A549 treated with Hydrocortisone at 1 μM for 4 hours (cell line): ENCODE measurements at places on chromosomes 12 and 14. TPM values are rescaled to one million over a fixed set of nuclear protein-coding genes. Genes with fewer than 3 reads are reported as not detected.

GLI1 gene
- 4.5 to 6.2 TPM (median 5.6 TPM) in 5 replicates for total RNA-seq

C12orf56 gene
- 0.03 to 0.05 TPM in 2 of 5 replicates, not detected in the others for total RNA-seq

TAS2R50 gene
- total RNA-seq = not detected in 5 replicates

CPM gene
- total RNA-seq = 5.5 to 7.4 TPM (median 5.7 TPM) in 5 replicates

NUP107 gene
- total RNA-seq = 54.9 to 80.9 TPM (median 63.4 TPM) in 5 replicates

TMPRSS12 gene
- not detected in 5 replicates for total RNA-seq

APAF1 gene
- 10.0 to 15.5 TPM (median 13.6 TPM) in 5 replicates for total RNA-seq

SFSWAP gene
- 23.3 to 31.0 TPM (median 28.6 TPM) in 5 replicates for total RNA-seq

CLEC2A gene
- not detected in 5 replicates for total RNA-seq

TTC9 gene
- 2.8 to 3.5 TPM (median 3.3 TPM) in 5 replicates for total RNA-seq

LRRC9 gene
- not detected in 5 replicates for total RNA-seq

MED13L gene
- 21.1 to 40.5 TPM (median 27.4 TPM) in 5 replicates for total RNA-seq

PAH gene
- 0.12 to 0.14 TPM in 2 of 5 replicates, not detected in the others for total RNA-seq

IL22 gene
- total RNA-seq = not detected in 5 replicates

TAS2R19 gene
- total RNA-seq = 0.13 to 0.17 TPM (median 0.14 TPM) in 3 of 5 replicates, not detected in the others

MMP17 gene
- 9.4 to 11.0 TPM (median 10.3 TPM) in 5 replicates for total RNA-seq

YLPM1 gene
- total RNA-seq = 31.9 to 50.3 TPM (median 35.0 TPM) in 5 replicates

TRIM9 gene
- 12.1 to 14.2 TPM (median 13.5 TPM) in 5 replicates for total RNA-seq

TAS2R20 gene
- 0.07 to 0.20 TPM (median 0.14 TPM) in 3 of 5 replicates, not detected in the others for total RNA-seq

EML1 gene
- total RNA-seq = 28.1 to 41.4 TPM (median 33.6 TPM) in 5 replicates

JPH4 gene
- total RNA-seq = 0.06 to 0.10 TPM (median 0.08 TPM) in 5 replicates

KLRK1 gene
- total RNA-seq = 0.08 TPM in 1 of 5 replicates, not detected in the others

CCDC196 gene
- not detected in 5 replicates for total RNA-seq

VDR gene
- total RNA-seq = 2.5 to 3.4 TPM (median 3.0 TPM) in 5 replicates

CDKN3 gene
- 62.9 to 79.3 TPM (median 76.5 TPM) in 5 replicates for total RNA-seq

TBX3 gene
- 51.1 to 54.3 TPM (median 53.3 TPM) in 5 replicates for total RNA-seq

TMEM121 gene
- 4.6 to 9.5 TPM (median 8.0 TPM) in 5 replicates for total RNA-seq

DDX55 gene
- total RNA-seq = 29.2 to 33.1 TPM (median 30.0 TPM) in 5 replicates

P3H3 gene
- total RNA-seq = 23.9 to 29.0 TPM (median 26.3 TPM) in 5 replicates

CLEC4D gene
- not detected in 5 replicates for total RNA-seq

MYO1H gene
- total RNA-seq = not detected in 5 replicates

KRT81 gene
- 3,045 to 4,083 TPM (median 3,944 TPM) in 5 replicates for total RNA-seq

BLTP3B gene
- 8.4 to 15.3 TPM (median 12.0 TPM) in 5 replicates for total RNA-seq

ASCL1 gene
- 0.03 TPM in 1 of 5 replicates, not detected in the others for total RNA-seq

KCNMB4 gene
- 0.16 to 0.45 TPM (median 0.30 TPM) in 5 replicates for total RNA-seq

GPX2 gene
- total RNA-seq = 152 to 304 TPM (median 192 TPM) in 5 replicates

KRT75 gene
- 0.07 to 0.18 TPM (median 0.09 TPM) in 5 replicates for total RNA-seq

KLHDC1 gene
- 0.24 to 0.51 TPM (median 0.36 TPM) in 5 replicates for total RNA-seq

TSHR gene
- total RNA-seq = not detected in 5 replicates

CBLN3 gene
- 0.97 to 1.3 TPM (median 1.2 TPM) in 5 replicates for total RNA-seq

PTPN21 gene
- total RNA-seq = 7.1 to 9.7 TPM (median 9.0 TPM) in 5 replicates

FZD10 gene
- not detected in 5 replicates for total RNA-seq

GPR135 gene
- 0.70 to 1.1 TPM (median 0.87 TPM) in 5 replicates for total RNA-seq

DACT1 gene
- 0.42 to 0.62 TPM (median 0.58 TPM) in 5 replicates for total RNA-seq

OR4E2 gene
- total RNA-seq = not detected in 5 replicates

ZNF140 gene
- total RNA-seq = 8.7 to 9.8 TPM (median 9.1 TPM) in 5 replicates

CLEC1A gene
- not detected in 5 replicates for total RNA-seq

MANSC4 gene
- total RNA-seq = not detected in 5 replicates

CIDEB gene
- 0.13 to 0.22 TPM (median 0.22 TPM) in 5 replicates for total RNA-seq

EID3 gene
- total RNA-seq = 5.5 to 8.8 TPM (median 6.1 TPM) in 5 replicates

CRACR2A gene
- 1.2 to 2.2 TPM (median 1.6 TPM) in 5 replicates for total RNA-seq

KRT74 gene
- total RNA-seq = not detected in 5 replicates

ETNK1 gene
- total RNA-seq = 24.5 to 38.1 TPM (median 35.9 TPM) in 5 replicates

COQ6 gene
- 24.4 to 29.6 TPM (median 28.1 TPM) in 5 replicates for total RNA-seq

CLEC9A gene
- not detected in 5 replicates for total RNA-seq

IGFBP6 gene
- total RNA-seq = 148 to 249 TPM (median 240 TPM) in 5 replicates

ASB8 gene
- total RNA-seq = 11.3 to 17.8 TPM (median 13.6 TPM) in 5 replicates
